ENCODE measurements at places on chromosomes 12 and 14.

DNA sequence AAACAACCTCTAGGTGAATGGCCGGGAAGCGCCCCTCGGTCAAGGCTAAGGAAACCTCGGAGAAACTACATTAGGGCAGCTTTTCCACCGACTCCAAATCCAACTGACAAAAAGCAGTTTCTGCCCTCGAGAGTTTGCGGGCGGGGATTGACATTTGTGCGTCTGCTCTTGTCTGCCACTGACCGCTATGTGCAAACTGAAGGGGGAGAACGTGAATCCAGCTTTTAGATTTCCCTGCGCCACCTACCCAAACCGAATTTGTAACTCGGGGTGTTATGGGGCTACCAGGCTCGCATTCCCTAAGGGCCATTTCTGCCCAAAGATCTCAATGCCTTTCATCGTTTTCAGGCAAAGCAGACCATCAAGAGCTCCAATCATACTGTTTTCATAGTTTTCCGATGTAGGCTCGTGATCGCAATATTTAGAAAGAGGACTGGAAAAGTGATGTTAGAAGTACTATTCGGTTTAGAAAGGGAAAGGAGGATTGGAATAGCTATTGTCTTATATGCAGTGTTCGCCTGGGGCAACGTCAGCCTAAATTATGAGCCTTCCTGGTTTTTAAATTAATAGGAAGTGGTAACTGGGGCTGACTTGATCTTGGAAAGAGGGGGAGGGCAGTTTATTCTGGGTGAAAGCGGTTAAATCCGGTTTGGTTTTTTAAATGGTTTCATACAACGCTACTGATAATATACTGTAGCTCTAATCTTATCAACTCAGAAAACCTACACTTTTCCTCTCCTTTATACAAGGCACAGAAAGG, 45.4 kb downstream of the BCAT1 start:
- no peak for DNase-seq

- no peak for DNase-seq
Observed at GRCh38 chr14:54206516-54206915, 190.3 kb upstream of the CDKN3 start.

DNA sequence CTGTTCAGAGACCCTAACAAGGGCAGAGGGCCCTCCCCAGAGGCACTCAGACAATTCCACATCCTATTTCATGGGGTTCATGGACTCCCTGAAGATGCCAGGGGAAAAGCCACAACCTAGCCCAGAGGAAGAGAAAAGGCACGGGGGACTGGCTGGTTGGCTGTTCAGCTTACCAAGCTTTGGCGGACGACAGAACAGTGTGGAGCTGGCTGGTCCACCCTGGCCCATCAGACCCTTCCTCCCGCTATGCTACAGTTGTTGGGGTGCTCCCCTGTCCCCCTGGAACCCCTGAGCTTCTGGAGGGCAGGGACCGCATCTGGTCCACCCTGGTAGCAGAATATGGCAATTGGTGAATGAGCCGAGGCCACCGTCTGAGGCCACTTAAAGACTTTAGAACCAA, 6.3 kb downstream of the TESC start:
- no peak for DNase-seq

DNA sequence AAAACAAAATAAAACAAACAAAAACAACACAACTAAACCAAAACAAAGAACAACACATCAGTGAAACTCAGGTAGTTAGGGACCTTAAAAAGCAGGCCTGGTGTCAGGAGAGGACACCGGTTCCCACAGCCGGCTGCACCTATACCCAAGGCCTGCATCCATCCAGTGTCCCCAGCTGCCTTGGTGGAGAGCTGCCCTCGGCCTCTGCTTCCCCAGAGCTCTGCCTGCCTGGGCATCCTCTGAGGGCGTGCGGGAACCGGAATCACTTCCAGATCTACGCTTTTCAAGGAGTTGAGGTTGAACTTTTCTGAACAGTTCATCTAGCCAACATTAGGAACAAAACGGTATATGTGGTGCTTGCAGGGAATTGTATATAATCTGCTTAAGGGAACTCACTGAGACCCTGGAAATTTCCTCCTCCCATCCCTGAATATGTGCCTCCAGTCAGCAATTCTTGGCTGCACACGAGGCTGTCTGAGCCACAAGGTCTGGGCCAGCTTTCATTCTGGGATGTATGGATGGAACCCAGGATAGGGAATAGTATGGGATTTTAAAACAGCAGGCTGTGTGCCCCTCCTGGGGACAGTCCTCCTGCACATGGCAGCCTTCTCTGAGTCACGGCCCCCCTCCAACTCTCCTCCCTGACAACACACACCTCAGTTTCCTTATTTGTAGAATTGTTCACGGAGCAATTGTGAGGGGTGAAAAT, 319.0 kb upstream of the RTL1 start:
- no peak for DNase-seq

- DNase-seq, result no peak
Observed at GRCh38 chr12:8493084-8493483, 20.2 kb upstream of the CLEC4D start.
